ENCODE measurements at places on chromosomes 7 and 10. TPM values are rescaled to one million over a fixed set of nuclear protein-coding genes. Genes with fewer than 3 reads are reported as not detected.

The PGAM1 gene
- 145 TPM for total RNA-seq

The MXI1 gene
- 121 TPM for total RNA-seq

The TAS2R41 gene
- 1.0 TPM for total RNA-seq

The PIK3CG gene
- 5.9 TPM for total RNA-seq

- H3K36me3 ChIP-seq, result no peaks in the 10 kb centered on the region
- no peaks in the 10 kb centered on the region for H3K4me1 ChIP-seq
- H3K27ac ChIP-seq, result peak overlapping the region; percentile 91
- H3K4me3 ChIP-seq, result peak overlapping the region; percentile 95
Observed at GRCh38 chr7:131105799-131106680, 221.6 kb upstream of the MKLN1 start.

DNA sequence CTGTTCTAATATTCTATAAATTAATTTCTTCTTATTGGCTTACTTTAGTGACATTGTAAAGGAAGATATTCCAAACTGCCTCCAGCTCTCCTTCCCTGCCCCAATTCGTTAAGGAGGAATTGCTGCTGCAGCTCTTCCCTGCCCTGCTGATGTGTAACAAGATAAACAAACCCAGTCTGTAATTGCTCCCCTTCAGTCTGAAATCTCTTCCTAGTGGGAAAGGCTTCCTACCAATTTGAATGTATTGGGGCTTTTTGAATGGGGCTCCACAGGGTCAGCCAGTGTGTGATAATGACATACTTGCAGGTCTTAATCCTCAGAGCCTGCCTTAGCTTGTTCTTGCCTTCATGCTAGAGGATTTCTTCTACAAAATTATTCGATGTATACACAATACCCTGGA is 849.9 kb upstream of the GHITM start:
- DNase-seq, result no peak
- no peaks in the 10 kb centered on the region for H3K27me3 ChIP-seq
- no peaks in the 10 kb centered on the region for H3K4me1 ChIP-seq
- no peaks in the 10 kb centered on the region for H3K36me3 ChIP-seq
- H3K27ac ChIP-seq, result no peak overlapping the region
- no peak overlapping the region for H3K4me3 ChIP-seq

GRCh38 chr7:6258440-6259182 is 13.8 kb downstream of the CYTH3 start:
- peak overlapping the region; percentile 67 for H3K27ac ChIP-seq
- no peak for DNase-seq
- H3K4me3 ChIP-seq, result no peak overlapping the region

GRCh38 chr10:23063973-23064812 is 31.2 kb upstream of the MSRB2 start:
- no peaks in the 10 kb centered on the region for H3K27me3 ChIP-seq
- no peaks in the 10 kb centered on the region for H3K36me3 ChIP-seq
- no peak overlapping the region for H3K27ac ChIP-seq
- H3K4me3 ChIP-seq, result no peak overlapping the region

DNA sequence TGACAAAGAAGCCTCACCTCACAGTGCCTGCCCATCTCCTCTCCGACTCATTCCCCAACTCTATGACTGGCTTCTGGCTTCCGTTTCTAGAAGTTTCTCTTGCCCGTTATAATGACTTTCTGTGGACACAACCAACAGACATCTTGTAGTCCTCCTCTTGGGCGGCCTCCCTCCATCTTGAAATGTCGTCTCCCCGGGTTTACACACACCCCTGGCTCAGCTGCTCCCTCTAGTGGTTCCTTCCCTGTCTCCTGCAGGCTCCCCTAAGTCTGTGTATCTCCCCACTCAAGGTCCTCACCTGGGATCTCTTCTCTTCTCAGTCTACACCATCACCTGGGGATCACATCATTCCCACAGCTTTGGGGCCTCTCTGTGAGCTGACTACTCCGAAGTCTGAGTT is 123.4 kb upstream of the NEBL start:
- no peak overlapping the region for H3K27ac ChIP-seq
- H3K4me3 ChIP-seq, result no peak overlapping the region
- no peaks in the 10 kb centered on the region for H3K27me3 ChIP-seq
- DNase-seq, result no peak
- H3K4me1 ChIP-seq, result no peaks in the 10 kb centered on the region

DNA sequence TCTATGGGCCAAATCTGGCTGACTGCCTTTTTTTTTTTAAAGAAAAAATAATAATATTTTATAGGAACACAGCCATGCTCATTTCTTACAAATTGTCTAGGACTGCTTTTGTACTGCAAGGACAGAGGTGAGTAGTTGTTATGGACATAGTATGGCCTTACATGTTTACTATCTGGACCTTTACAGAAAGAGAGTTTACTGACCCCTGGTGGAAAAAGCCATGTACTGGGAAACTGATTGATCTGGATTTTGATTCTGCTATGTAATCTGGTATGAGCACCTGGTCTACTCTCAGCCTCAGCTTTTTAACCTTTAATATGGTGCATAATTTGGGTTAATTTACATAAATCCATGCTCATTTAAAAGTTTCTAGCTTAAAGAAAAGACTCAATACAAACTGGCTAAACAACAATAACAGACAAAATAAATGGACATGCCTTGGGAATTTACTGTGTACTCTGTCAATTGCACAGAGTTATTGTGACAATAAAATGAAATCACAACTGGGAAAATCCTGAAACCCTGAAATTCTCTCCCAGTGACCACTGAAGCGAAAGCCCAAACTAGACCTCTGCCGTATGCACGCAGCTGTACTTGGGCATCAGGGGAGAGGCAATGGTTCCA is 260.7 kb downstream of the BMPER start:
- no peaks in the 10 kb centered on the region for H3K27me3 ChIP-seq
- no peaks in the 10 kb centered on the region for H3K36me3 ChIP-seq
- H3K4me3 ChIP-seq, result no peak overlapping the region
- no peak for DNase-seq
- H3K27ac ChIP-seq, result no peak overlapping the region
- H3K4me1 ChIP-seq, result no peaks in the 10 kb centered on the region

Data from aorta (tissue), 5 donors.